ENCODE measurements at places on chromosomes 6 and 20.

- DNase-seq, result no peak
These were observed 287.3 kb upstream of the PLN start for GRCh38 chr6:118260833-118261232.

DNA sequence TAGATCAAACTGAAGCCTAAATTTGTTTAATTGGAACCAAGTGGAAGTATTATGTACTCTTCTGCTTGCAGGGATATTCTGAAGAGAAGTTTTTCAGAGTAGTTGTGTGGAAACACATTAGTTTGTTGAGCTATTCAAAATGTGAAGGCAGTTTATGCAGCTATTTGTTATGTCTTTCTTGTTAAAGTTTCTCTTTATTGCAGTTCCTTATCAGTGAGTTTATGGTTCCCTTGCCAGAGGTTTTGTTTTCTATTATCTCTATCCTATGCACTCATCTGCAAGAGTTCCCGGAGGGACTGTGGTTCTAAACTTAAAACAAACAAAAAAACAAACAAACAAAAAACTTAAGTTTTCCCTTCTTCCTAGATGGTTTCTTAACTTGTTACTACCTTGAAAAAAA, 143.7 kb upstream of the SLC22A16 start:
- DNase-seq, result no peak

DNA sequence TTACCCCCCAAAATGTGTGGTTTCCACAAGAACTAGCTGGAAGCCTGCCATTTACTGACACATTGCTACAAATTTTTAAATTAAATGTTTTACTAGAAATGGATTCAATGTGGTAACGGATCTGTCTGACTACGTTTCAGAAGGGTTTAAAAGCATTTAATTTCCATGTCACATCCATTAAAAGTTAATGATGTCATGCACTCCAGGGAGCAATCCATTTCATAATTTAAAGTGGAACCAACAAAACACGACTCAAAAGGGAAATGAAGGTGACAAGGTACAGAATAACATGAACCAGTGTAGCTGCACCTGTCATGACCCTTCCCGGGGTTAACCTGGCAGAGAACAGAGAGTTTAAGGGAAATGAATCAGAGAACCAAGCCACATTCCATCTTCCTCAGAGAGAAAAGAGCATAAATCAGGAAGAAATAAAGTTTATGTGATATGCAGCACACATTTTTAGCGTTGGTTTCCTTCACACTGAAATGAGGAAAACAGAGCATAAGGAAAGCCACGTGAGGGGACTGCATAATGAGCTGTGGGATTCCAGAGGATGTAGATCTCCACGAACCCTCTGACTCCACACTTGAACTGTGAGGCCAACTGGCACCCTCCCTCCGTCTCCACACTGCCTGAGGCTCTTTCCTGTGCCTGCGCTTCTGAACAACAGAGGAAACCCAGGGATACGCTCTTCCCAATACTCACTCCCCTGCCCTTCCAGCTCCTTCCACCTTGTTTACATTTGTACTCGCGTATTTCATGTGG, 170.3 kb upstream of the AHI1 start:
- no peak for DNase-seq

DNA sequence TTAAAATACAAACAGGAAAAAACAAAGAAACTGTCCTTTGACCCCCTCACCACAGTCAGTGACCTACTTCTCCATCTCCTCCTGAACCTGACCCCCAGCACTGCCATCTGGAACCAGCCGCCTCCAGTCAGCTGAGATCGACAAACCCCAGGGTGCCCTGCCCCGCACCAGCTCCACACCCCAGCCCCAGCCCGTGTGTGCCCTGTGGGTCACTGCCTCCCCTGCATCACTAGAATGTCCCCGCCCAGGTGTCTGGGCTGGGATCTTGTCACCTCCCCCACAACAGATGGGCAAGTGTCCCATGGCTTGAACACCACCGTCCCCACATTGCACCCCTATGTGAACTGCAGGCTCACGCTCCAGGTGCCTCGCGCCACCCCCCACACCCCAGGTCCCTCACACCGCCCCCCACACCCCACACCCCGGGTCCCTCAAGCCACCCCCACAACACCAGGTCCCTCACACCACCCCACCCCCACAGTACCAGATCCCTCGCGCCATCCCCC, 13.3 kb downstream of the TAF4 start:
- DNase-seq, result no peak

DNA sequence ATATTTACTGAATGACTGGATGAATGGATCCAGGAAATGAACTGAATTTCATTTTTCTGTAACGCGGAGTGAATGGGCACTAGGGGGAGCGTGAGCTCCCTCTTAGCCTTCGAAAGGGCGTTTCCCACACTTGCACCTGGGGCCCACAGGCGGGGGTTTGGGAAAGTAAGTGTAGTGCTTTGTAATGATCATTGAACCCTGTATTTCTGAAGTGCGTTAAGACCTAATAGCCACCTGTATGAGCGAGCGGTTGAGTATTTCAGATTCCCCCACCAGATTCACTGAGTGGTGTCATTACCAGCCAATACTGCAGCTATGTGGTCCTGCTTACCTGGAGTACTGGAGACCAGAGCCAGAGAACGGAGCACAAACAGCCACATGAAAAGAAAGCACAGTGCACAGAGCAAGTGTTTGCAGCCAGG, 10.5 kb downstream of the SYTL3 start:
- no peak for DNase-seq

- DNase-seq, result no peak
These were observed 500.4 kb upstream of the SULF2 start for GRCh38 chr20:48285656-48286055.

GRCh38 chr6:21893793-21894192, 300.2 kb downstream of the SOX4 start:
- no peak for DNase-seq

DNA sequence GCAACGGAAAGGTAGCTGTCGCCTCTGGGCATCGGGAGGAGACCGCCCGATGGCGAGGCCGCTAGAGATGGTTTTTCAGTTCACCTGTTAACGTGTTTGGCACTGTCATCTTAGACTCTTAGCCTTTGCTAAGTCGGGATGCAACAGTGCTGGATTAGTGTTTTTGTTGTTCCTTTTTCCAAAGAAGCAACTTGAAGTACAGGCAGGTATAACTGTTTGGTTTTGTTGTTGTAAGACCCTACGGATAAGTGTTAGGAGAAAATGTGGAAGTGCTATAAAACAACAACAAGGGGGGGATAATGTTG, 723 bp downstream of the MANEA start:
- no peak for DNase-seq

DNA sequence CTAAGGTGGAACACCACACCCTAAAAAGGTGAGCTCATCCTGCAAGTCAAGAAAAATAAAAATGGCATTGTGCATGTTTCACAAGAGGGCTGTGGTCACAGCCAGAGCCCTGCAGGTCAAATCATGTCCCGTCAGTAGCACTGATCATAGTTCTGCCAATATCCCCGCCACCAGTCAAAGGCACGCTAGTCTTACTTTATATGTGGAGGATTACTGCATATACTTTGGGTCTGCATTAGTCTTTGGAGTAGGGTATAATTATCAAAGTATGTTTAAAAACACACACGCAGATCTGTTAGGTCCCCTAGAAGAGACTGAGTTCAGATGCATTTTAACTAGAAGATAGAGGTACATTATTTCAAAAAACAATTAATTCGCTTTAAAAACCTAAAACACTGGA, 1.8 kb downstream of the PERP start:
- no peak for DNase-seq

DNA sequence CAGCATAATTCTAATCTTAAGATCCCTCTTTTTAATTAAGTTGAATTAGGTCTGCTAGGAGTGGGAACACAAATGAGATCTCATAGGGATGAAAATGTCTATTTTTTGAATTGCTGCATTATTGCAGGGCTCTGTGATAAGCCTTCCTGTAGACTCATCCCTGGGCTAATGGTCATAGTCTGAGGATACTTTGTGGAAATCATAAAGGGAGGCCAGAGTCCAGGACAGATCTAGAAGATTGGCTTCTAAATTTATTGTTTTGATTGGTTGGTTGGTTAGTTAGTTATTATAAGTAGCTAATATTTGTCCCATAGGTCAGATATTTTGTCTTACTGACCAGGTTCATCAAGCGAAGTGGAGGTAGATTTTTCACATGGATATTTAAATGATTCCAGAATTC, 142.3 kb downstream of the AKAP7 start:
- no peak for DNase-seq

DNA sequence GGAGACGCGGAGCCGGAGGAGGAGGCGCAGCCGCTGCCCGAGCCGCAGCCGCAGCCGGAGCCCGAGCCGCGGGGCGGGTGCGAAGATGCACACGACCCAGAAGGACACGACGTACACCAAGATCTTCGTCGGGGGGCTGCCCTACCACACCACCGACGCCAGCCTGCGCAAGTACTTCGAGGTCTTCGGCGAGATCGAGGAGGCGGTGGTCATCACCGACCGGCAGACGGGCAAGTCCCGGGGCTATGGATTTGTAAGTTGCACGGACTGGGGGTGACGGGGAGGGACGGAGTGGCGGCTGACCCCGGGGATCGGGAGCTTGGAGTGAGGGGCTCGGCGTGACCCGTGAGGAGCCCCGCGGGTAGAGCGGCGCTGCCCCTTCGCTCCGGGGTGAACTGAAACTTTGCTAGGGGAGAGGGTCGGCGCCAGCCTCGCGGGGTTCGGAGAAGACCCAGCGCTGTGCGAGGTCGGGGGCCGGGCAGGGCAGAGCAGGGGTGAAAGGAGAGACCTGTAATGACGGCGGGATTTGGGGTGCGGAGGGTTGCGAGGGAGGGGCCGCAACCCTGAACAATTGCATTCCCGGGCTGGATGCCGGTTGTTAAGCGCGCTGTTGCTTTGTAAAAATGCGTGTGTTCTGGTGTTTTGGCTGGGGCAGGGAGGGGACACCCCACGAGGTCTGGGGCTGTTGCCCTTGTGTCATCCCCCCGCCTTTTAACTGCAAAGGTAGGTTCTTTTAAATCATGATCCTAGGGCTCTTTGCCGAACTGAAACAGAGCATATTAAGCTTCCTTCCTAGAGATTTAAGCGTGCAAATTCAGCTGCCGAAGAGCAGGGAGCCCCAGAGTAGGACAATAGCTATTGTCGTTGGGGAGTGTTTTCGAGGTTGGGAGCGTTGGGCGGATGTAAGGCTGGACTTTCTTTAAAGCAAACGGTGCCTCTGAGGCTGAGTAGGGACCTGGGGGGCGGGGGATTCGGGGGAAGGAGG, 628 bp downstream of the RBM24 start:
- DNase-seq, result no peak

DNA sequence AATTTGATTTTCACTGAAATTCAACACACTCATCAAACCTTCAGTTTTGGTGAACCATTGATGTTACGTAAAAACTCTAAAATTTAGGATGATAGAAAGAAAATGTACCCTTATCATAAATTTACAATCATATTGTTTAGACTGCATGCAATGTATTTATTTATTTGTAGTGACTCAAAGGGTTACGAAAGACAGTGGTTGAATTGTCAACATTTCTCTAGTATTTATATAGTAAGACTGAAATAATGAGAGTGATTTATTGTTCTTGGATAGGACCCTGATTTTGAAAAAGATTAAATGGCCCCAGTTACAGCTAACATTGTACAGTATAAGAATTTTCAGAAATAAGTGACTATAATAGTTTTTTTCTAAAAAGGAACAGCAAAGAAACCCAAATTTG, 591.5 kb downstream of the RFPL4B start:
- DNase-seq, result no peak

DNA sequence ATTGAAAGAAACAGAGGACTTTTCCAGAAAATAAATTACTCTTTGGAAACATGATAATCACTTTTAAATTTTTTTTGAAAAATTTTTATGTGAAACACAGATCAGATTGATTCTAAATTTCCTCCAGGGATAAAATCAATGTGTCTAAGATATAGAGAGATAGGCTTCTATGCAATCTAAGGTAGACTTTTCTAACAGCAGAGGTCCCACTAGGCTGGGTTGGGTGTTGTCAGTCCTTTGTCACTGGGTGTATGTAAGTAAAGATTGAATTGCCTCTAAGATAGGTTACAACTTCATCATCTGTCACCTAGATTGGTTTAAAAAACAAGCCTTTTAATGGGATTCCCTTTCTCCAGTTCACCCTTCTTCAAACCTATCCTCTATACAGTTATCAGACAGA, 449.9 kb downstream of the DHX35 start:
- DNase-seq, result no peak

DNA sequence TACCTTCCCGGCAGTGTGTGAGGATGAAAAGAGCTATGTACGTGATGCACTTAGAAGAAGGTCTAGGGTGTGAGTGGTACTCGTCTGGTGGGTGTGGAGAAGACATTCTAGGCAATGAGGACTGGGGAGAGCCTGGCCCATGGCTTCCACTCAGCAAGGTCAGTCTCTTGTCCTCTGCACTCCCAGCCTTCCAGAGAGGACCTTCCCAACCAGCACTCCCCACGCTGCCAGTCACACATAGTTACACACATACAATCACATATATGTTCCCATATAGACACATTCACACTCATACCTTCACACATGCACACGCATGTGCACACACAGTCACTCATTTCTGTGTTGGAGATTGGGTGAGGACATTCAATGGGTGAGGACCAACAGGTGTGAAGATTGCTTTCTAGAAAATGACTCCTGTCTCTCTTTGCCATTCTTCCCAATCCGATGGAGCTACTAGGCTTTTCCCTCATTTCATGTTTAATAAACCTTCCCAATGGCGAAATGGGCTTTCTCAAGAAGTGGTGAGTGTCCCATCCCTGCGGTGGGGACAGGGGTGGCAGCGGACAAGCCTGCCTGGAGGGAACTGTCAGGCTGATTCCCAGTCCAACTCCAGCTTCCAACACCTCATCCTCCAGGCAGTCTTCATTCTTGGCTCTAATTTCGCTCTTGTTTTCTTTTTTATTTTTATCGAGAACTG, 30.4 kb downstream of the SRSF3 start:
- no peak for DNase-seq

DNA sequence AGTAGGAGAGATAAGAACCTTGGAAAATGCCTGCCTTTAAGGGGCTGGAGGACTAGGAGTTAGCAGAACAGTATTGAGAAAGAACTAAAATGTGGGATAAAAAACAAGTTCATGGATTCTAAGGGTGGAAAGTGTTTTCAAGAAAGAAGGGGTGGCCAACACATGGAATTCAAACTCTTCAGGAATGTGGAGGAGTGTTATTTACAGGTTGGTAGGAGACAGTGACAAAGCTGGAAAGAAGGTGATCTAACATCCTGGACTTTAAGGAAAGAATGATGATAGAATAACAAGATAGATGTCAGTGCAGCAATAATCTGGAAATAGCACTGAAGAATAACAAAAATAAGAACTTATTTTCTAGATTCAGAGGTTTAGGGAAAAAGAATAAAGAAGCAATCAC, 54.0 kb upstream of the TNFRSF21 start:
- no peak for DNase-seq

GRCh38 chr20:43937591-43937990, 22.9 kb downstream of the TOX2 start:
- no peak for DNase-seq

DNA sequence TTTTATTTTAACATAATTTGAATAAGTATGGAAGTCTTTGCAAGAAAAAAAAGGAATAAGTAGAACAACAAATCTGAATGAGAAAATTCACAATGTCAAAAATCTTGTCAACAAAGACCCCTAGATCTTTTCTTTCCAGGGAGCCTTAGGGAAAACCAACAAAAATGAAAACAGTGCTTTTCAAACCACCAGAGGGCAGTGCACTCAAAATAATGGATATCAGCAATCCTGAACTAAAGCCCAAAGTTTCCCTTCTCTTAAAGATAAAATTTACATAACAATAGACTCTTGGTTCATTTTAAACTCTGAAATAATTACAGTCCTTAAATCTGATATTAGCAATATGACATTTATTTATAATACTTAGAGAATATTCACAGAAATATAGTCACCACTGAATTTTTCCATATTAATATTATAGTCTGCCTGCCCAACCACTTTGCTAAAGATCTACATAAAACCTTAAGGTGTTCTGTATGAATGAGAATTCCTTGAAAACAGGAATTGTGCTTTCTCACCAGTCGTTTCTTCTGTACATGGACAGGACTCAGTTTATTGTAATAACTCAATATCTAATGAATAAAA, 105.3 kb upstream of the BMP5 start:
- no peak for DNase-seq

All from anterior cingulate cortex (tissue), 58 donors.